Mesenteric fat pad (tissue), 1 donor: ENCODE measurements at places on chromosomes 4 and X. TPM values are rescaled to one million over a fixed set of nuclear protein-coding genes. Genes with fewer than 3 reads are reported as not detected.

SLC10A3 gene
- 30.4 TPM for total RNA-seq

MAGEA2 gene
- total RNA-seq = not detected

GRCh38 chr4:113851816-113852215 lies 90.3 kb upstream of the CAMK2D start:
- DNase-seq = no peak

- DNase-seq = peak; percentile 73
Observed at GRCh38 chrX:56068274-56068758, 163.8 kb upstream of the KLF8 start.

DNA sequence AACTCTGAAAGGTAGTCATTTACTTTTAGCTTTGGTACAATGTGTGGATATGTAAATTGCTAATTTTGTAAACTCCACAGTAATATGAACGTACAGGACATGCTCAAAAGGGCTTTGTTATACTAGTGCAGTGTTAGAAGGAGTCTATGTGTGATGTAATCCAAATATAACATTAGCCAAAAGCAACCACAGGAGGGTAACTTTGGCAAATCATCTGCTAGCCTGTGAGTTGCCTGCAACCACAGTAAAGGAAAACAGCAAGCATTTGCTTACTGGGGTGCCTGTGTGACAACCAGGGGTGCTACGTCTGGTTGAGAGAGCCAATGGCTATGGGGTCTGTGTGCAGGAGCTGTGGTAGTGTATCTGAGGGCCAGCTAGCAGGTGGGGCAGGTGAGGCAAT lies 245.8 kb downstream of the ADAMTS3 start:
- no peak for DNase-seq

DNA sequence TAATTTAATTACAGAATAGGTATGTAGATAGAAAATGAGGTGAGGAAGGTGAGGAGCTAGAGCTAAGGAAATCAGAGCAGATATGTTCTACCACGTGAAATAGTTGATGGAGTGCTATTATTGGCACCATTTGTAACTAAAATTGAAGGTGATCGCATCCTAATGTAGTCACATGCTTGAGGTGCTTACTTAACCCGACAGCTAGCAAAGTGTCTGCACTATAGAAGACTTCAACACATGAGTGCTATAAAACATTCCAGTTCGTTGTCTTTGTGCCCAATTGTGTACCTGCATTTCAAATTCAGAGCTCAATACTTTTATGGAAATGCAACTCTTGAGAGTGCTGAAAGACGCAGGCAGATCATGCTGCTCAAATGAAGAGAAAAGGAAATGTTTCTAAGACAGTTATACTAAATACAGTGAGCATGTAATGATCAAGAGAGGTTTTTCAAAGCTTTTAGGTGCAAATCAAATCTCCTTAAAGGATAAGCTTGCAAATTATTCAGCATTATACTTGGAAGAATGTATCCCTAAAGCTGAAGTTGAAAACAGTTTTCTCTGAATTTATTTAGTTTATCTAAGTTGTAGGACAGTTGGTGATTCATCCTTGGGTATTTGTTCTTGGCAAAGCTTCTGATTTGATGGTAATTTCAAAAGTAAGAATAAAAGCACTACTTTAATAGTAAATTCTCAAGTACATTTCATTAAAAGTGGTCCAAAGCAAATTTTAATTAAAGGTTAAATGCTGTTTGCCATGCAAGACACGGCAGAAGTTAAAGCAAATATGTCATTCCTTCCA lies 223.9 kb upstream of the EPHA5 start:
- no peak for DNase-seq
